ENCODE measurements at places on chromosomes 7 and 10. TPM values are rescaled to one million over a fixed set of nuclear protein-coding genes. Genes with fewer than 3 reads are reported as not detected.

The SLIT1 gene
- total RNA-seq, result 0.49 TPM

The CLEC2L gene
- total RNA-seq, result not detected

- no peaks in the 10 kb centered on the region for H3K27me3 ChIP-seq
- H3K27ac ChIP-seq, result no peak overlapping the region
- no peaks in the 10 kb centered on the region for H3K36me3 ChIP-seq
- no peaks in the 10 kb centered on the region for H3K4me1 ChIP-seq
- DNase-seq, result no peak
- no peak overlapping the region for H3K4me3 ChIP-seq
Observed at GRCh38 chr10:25334445-25334844, 159.6 kb downstream of the GPR158 start.

- H3K4me3 ChIP-seq, result peak overlapping the region; percentile 96
- no peaks in the 10 kb centered on the region for H3K27me3 ChIP-seq
- H3K4me1 ChIP-seq, result peaks cover 21% of the 10 kb centered on the region
- peak overlapping the region; percentile 95 for H3K27ac ChIP-seq
- no peaks in the 10 kb centered on the region for H3K36me3 ChIP-seq
Observed at GRCh38 chr10:12042409-12042796, 206 bp downstream of the UPF2 start.
